ENCODE measurements at places on chromosomes 12 and 14. TPM values are rescaled to one million over a fixed set of nuclear protein-coding genes. Genes with fewer than 3 reads are reported as not detected.

CCDC184 gene
- total RNA-seq: 0.12 TPM

CLEC2A gene
- total RNA-seq: not detected

GARIN6 gene
- total RNA-seq: not detected

SRRM4 gene
- total RNA-seq: not detected
